ENCODE measurements at places on chromosomes 1 and 21.
A peak's percentile ranks its signal among the peaks of the same experiment; 100 is the strongest.

DNA sequence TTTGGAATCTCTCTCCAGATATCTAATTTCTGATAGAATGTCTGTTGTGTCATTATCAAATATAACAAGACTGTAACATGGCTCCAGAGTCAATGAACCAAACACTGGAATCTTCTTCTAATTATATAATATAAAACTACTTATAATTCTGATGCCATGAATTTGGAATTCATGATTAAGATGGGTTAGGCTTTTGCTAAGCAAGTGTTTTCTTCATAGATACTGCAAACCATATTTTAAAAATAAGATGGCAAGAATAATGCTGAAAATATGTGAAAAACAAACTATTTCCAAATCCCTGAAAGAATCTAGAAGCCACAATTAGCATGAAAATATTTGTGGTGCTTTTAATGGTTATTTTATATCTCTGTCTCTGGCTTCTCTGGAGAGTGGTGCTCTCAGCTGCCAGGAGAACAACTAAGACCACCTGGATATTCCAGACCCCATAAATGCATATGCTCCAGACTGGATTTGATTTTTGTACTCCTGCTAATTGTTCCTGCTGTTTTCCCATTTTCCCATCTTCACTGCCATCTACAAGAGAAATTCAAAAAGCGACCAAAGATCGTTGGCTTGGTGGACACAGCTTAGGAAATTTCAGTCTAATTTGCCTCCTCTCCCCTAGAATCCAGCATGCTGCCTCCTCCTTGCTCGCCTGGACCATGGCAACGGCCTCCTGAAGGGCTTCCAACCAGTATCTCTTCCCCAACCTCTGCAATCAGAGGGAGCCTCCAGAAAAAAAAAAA, 418.9 kb downstream of the SETD4 start:
- DNase-seq, result no peak

- DNase-seq, result no peak
These were observed 54.4 kb upstream of the TRABD2B start for GRCh38 chr1:48051466-48052126.

DNA sequence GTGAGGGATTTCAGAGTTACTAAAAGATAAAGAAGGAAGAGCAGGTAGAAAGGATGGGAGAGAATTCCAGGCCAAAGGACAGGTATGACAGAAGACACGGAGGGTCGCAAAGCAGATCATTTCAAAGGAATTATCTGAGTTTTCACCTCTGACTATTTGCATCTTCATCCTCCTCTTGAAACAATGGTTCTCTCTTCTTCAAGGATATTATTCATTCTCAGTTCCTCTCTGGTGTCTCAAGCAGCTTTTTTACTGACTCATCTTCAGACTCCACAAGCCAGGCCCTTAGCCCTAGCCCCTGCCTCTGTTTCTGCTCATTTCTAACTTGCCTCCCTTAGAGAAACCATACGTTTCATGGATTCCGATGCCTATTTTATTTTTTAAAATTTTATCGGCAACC, 15.0 kb downstream of the DDX59 start:
- no peak for DNase-seq

DNA sequence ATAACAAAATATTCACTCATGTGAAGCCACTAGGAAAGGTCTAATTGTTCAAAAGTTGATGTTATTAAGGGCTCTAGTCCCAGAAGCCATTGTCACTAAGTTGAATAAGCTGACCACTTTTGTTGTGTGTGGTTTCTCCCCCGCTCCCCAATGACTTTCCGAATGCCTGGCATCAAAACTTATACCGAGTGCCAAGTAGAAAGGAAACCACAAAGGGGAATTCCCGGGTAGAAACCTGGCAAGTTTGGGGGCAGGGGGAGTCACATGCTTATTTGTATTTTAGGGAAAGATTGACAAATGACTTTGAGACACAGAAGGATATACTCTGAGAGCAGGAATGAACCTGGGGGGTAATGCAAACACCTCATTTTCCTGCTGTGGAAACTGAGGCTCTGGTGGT, 154.1 kb downstream of the TGFBR3 start:
- peak; percentile 80 for DNase-seq

DNA sequence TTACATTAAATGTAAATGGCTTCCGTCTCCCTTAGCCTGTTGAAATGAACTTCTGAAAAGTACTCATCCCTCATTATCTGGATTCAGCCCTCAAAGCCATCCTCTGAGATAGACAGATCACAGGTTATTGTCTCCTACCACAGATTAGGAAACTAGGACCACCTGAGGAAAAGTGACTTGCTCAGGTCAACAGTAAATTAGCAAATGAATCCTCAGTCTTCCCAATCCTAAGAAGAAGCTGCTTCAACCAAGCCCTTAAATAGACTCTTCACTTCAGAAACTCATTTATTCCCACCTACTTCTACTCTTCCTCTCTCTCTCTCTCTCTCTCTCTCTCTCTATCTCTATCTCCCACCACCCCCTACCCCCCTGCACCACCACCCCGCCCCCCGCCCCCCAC, 152.3 kb downstream of the DMRTA2 start:
- DNase-seq, result no peak

DNA sequence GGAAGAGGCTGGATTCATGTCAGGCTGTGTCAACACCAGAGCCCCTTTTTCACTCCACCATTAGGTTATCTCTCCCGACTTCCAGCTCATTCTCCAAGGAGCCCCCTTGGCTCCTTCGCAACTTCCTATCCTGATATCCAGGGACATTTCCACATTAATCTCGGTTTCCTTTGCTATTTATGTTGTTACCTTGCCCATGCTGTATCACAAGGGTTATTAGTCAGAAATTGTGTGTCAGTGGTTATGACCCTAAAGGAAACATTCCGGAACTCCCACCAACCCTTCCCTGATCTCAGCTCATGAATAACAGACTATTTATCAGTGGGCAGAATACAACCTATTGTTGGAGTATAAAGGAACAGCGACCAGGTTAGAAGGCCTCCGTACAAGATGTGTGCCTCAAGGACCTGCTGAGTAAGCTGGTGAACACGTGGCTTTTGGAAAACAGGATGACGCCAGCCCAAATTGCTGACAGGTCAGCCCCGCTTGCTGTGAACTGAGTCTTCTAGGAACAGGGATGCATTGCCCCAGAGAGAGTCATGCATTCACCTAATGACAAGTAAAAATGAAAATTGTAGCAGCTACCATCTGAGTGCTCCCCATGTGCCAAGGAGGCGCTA, 121.5 kb downstream of the PLPP3 start:
- DNase-seq, result peak; percentile 87

GRCh38 chr1:226215239-226215638, 8.2 kb upstream of the MIXL1 start:
- no peak for DNase-seq

DNA sequence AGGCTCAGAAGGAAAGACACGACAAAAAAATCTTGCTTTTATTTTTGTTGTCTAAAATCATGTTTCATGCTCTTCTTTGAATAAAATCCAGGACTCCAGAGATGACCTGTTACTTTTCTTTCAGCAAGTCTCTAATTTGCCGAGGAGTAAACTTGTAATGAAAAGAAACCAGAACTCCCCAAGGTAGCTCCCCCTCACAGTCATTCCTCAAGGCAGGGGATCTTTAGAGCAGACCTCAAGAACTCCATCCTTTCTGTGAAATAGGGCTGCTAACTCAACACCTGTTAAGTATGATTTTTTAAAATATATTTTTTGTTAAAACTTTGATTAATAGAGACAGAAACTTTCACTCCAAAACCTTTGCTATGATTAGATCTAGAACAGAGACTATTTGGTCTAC, 82.7 kb upstream of the ABCD3 start:
- no peak for DNase-seq

DNA sequence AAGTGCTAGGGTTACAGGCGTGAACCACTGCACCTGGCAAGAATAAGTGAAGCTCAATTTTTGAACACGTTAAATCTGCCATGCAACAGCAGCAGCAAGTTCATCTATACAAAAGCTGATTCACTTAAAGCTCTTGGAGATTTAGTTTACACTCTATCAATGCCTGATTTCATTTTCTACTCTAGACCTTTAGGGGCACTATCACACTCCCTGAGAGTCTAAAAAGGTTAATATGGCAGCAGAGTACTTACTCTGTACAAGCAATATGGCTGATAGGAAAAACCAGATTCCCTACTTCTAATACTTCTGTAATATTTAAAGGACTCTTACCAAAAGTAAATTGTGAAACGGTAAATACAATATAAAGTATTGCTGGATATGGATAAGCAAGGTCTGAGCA, 4.8 kb downstream of the RBM34 start:
- no peak for DNase-seq

GRCh38 chr1:9019896-9020295, 6.3 kb downstream of the SLC2A7 start:
- DNase-seq, result no peak

DNA sequence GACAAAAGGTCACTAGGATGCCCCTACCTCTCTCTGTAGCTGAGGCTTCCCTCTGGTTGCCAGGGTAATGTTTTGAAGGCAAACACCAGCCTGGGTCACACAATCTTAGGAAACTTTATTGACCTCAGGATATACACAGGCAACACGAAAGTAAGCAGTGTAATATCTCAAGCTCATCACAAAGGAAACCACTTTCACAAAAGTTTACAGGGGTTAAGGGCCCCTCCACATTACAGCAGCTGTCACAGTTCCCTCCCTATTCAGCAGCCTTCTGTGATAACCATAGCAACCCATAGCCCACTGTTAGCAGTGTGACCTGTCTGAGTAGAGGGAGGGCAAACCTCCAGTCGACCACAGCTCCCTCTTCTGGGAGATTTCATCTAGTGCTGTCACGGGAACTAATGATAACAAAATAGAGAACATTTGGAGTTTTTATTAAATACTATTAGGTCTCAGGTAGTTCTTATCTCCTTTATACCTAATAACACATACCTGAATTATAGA, 149.8 kb downstream of the PTPRC start:
- DNase-seq, result peak; percentile 68

DNA sequence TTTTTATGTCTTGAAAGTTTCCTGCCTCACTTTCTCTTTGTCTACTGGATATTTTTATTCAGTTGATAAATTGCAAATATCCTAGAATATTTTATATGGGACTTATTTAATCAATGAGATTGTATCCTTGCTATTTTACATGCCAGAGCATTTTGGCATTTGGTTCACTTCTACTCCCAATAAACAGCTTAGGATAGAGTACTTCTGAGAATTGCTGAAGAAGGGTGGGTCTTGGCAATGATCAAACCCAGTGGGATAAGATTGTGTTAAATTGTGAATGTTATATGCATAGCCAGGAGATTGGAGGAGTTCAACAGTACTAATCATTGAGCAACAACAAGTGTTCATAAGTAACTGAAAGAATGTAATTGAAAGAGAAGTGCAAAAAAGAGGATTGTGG, 60.1 kb downstream of the SDCCAG8 start:
- DNase-seq, result peak; percentile 17

DNA sequence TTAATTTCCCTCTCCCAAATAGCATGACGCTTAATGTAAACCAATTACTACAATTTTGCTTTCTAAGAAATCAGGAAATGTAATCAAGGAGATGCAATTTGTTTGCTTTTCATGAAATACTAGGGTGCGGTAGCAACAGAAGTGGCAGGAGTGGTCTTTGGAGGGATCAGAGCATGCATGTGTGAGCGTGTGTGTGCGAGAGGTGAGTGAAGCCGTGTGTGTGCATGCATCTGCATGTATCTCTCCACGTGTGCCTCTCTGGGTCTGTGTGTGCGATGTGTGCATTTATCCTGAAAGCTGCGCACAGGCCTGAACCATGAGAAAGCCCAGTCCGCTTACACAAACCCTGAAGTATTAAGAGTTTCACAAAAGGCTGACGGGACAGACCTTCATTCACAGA, 249.8 kb upstream of the C1orf174 start:
- no peak for DNase-seq

GRCh38 chr1:67285780-67286488, 21.7 kb upstream of the IL12RB2 start:
- no peak for DNase-seq
